Mucosa of descending colon (tissue), 3 donors: ENCODE measurements at places on chromosomes 7 and 10. TPM values are rescaled to one million over a fixed set of nuclear protein-coding genes. Genes with fewer than 3 reads are reported as not detected.

NEUROG3 gene
- 0.35 TPM for total RNA-seq

IMPDH1 gene
- total RNA-seq, result 35.5 TPM

FOXI2 gene
- total RNA-seq, result not detected

REPIN1 gene
- total RNA-seq, result 202 TPM

HABP2 gene
- not detected for total RNA-seq

LRMDA gene
- 9.4 TPM for total RNA-seq

CLRN3 gene
- total RNA-seq, result 176 TPM

EBF3 gene
- total RNA-seq, result 0.89 TPM

KAZALD1 gene
- total RNA-seq, result 16.7 TPM

VSTM4 gene
- 1.5 TPM for total RNA-seq

WNT2 gene
- total RNA-seq, result 0.20 TPM

RPA3 gene
- total RNA-seq, result 28.7 TPM

CYP2C19 gene
- total RNA-seq, result 1.5 TPM

AGAP4 gene
- total RNA-seq, result 19.8 TPM

GPNMB gene
- 21.3 TPM for total RNA-seq

GPR26 gene
- total RNA-seq, result not detected

OPTN gene
- 101 TPM for total RNA-seq

CALML3 gene
- total RNA-seq, result not detected

CPA2 gene
- 2.6 TPM for total RNA-seq

MLXIPL gene
- total RNA-seq, result 18.0 TPM

FKBP6 gene
- total RNA-seq, result not detected

ZNF479 gene
- total RNA-seq, result not detected

PAPOLB gene
- 0.06 TPM for total RNA-seq

ASAH2 gene
- total RNA-seq, result 2.1 TPM

AOAH gene
- 28.8 TPM for total RNA-seq

RSPH10B2 gene
- not detected for total RNA-seq

PDZD7 gene
- total RNA-seq, result 0.28 TPM

ELN gene
- 5.0 TPM for total RNA-seq

HPSE2 gene
- total RNA-seq, result 1.3 TPM

TLX1 gene
- 1.0 TPM for total RNA-seq

ASB10 gene
- total RNA-seq, result not detected

CALHM1 gene
- total RNA-seq, result not detected

PPIF gene
- 88.5 TPM for total RNA-seq

FZD8 gene
- total RNA-seq, result 13.4 TPM

LEP gene
- total RNA-seq, result not detected

POLR2J2 gene
- 8.8 TPM for total RNA-seq

CRPPA gene
- total RNA-seq, result 2.9 TPM

OR2A42 gene
- not detected for total RNA-seq

GATA3 gene
- 0.55 TPM for total RNA-seq

TMEM184A gene
- 66.0 TPM for total RNA-seq

BICC1 gene
- 3.5 TPM for total RNA-seq

WDR86 gene
- total RNA-seq, result 0.38 TPM

RBP4 gene
- total RNA-seq, result 7.0 TPM

ANTXRL gene
- total RNA-seq, result not detected

ELMO1 gene
- 27.2 TPM for total RNA-seq

CXCL12 gene
- total RNA-seq, result 17.1 TPM

XRCC2 gene
- 2.5 TPM for total RNA-seq
